ENCODE measurements at places on chromosomes 16 and 17. TPM values are rescaled to one million over a fixed set of nuclear protein-coding genes. Genes with fewer than 3 reads are reported as not detected.

DNA sequence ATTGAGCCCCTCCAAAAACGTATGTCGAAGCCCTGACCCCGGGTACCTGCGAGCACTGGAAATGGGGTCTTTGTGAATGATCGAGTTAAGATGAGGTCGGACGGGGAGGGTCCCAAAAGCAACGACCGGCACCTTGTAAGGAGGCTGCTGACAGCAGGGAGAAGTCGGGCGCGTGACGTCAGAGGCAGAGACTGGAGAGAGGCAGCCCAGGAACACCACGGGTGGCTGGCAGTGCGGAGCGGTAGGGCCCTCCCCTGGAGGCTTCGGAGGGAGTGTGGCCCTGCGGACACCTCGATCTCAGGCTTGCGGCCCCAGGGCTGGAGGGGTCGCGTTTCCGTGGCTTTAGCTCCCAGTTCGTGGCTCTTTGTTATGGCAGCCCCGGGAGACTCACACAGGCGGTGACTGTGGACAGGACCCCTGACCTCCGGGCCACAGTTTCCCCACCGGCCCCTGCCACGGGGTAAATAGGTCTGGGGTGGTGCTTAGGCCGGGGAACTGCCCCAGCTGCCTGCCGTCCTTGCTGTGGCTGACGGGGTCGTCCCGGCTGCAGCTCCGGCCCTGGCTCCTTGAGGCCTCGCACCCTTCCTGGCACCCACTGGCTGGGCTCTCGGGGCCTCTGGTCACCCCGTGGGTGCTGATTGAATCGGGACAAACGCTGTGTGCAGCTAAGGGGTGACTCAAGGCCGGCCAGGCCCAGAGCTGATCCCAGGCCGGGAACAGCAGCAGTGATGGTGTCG lies 10.6 kb upstream of the SSTR5 start:
- DNase-seq = no peak

GRCh38 chr17:32283745-32284201 lies 18.1 kb downstream of the RHBDL3 start:
- DNase-seq = no peak

DNA sequence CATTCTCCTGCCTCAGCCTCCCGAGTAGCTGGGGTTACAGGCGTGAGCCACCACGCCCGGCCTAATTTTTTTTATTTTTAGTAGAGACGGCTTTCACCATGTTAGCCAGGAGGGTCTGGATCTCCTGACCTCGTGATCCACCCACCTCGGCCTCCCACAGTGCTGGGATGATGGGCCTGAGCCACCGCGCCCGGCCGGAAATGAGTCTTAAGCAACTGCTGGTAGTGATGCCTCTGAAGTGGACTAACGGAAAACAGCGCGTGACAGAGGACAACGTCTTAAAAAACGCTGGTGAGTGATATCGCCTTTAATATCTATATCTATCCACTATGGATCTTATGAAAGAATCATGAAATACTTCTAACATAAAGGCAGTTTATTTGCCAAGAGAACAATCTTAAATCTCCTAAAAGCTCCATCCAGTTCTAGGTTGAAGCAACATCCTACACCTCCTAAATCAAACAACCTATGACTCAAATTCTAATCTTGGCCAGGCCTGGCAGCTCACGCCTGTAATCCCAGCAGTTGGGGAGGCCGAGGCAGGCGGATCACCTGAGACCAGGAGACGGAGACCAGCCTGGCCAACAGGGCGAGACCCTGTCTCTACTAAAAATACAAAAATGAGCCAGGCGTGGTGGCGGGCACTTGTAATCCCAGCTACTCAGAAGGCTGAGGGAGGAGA lies 69.8 kb downstream of the NXN start:
- no peak for DNase-seq

DNA sequence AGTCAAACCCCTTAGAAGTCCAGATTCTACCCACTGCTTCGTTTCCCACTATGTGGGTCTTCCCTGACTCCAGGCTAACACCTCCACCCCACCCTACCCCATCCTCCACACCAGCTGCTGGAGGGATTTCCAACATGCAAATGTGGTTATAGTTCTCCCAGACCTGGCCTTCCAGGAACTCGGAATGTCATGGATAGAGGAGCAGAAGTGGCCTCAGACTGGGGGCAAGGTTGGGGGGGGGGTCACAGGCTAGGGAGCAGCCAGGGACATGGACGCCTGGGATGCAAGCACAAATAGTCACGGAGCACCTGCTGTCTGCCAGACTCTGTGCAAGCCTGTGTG lies 2.0 kb downstream of the CAMKK1 start:
- DNase-seq = no peak

DNA sequence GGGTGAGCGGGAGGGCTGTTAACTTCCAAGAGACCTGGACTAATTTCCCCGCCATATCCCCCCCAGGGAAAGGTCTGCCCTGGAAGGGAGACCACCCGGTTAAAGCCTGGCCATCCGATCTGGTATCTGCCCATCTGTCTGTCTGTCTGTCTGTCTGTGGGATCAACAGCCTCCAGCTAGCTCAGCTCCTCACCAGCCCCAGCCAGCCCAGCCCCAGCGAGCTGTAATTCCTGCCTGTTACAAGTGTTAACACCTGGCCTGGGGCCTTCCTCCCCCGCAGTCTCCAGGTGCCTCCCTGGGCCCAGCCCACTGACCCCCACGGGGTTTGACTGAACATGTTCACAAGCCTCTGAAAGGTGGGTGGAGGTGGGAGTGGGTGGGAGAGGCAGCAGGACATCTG lies 4.0 kb downstream of the WNT3 start:
- no peak for DNase-seq

GRCh38 chr16:85567935-85568334 lies 45.2 kb upstream of the GSE1 start:
- no peak for DNase-seq

GRCh38 chr16:51490866-51491265 lies 339.8 kb upstream of the SALL1 start:
- DNase-seq = no peak

- no peak for DNase-seq
Observed at GRCh38 chr17:14843086-14843795, 421.9 kb downstream of the PMP22 start.

GRCh38 chr16:75225678-75226515 lies 7.1 kb downstream of the CTRB1 start:
- no peak for DNase-seq

GRCh38 chr16:76985392-76986045 lies 205.5 kb upstream of the MON1B start:
- DNase-seq = no peak

DNA sequence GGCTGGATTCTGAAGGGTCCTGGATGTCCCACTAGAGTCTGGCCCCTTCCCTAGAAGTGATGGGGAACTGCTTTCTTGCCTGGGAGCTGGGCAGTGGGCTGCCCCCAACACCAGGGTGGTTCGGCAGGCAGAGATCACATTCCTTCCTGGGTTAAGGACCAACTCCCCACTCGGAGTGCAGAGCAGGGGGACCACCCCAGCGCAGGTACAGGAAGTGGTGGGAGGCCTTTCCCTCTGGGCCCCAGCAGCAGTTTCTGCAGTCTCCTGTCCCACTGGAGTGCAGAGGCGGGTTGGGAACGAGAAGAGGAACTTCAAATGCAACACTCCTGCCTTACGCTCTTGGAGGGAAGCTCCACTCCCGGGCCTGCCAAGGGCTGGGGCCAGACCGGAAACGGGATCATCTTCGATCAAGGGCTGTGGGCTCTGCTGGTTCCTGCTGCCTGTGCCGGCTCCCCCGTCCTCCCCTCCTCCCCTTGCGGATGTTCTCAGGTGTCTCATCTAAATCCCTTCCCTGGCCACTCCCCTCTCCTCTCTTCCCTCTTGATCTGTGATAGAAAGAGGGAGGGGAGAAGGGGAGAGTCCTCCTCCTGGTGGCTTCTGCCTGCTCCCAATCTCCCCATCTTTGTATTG lies 9.0 kb upstream of the NGFR start:
- no peak for DNase-seq

- no peak for DNase-seq
Observed at GRCh38 chr16:48269011-48269410, 21.7 kb upstream of the ABCC11 start.

DNA sequence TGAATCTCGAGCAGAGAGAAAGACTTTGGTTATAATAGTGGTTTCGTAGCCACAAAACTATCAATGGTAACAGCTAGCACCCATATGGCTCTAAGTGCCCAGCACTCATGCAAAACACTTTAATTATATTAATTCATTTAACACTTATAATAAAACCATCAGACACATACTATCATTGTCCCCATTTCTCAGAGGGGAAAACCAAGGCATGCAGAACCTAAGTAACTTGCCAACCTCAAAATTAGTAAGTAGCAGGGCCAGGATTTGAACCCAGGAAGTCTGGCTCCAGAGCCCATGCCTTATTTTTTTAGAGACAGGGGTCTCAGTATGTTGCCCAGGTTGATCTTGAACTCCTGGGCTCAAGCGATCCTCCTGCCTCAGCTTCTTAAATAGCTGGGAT lies 145.6 kb upstream of the HS3ST2 start:
- no peak for DNase-seq

- DNase-seq = no peak
Observed at GRCh38 chr16:29312835-29313558, 93.5 kb downstream of the NPIPB11 start.

DNA sequence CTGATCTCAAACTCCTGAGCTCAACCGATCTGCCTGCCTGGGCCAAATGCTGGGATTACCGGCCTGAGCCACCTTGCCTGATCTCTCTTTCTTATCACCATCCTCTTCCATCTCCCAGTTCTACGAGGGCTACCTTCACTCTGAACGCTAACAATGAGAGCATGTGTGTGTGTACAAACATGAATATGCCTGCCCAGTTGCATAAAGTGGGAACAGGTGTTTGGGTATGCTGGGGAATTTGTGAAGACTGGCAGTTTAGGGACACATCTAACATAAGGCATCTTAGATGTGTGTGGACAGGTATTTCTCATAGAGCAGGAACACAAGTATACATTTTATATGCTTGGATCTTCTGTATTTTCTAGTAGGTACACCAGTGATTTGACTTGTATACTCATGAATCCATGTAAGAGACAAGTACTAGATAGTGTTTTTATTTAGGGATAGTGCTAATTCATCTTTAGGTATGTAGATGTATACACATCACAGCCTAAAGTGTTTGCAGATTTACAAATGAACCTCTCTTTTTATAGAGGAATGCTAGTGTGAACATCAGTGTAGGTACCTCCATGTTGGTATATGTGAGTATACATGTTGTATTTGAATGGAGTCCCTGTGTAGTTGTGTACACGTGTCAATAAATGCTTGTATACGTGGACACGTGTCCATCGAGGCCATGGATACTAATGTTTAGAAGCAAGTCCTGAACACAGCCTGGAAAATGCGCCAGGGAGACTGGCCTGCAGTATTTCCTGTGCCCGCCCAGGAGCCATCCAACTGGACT lies 1.2 kb upstream of the DLX4 start:
- no peak for DNase-seq

DNA sequence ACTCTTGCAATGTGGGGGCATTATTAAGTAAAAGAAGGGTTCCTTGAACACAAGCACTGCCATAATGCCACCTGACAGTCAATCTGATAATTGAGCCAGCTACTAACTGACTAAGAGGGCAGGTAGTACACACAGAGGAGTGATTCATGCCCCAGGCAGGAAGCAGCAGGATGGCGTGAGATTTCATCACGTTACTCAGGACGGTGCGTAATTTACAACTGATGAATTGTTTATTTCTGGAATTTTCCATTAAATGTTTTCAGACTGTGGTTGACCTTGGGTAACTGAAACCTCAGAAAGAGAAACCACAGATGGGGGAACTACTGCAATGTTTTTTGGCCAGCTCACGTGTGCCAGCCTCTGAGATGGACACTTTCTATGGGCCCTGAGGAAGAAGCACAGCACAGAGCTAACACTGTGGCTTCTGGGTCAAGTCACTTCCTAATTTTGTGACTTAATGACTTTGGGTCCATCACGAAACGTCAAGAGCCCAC lies 46.7 kb downstream of the C17orf67 start:
- peak; percentile 93 for DNase-seq

- no peak for DNase-seq
Observed at GRCh38 chr16:53266156-53266555, 168.1 kb upstream of the RBL2 start.

DNA sequence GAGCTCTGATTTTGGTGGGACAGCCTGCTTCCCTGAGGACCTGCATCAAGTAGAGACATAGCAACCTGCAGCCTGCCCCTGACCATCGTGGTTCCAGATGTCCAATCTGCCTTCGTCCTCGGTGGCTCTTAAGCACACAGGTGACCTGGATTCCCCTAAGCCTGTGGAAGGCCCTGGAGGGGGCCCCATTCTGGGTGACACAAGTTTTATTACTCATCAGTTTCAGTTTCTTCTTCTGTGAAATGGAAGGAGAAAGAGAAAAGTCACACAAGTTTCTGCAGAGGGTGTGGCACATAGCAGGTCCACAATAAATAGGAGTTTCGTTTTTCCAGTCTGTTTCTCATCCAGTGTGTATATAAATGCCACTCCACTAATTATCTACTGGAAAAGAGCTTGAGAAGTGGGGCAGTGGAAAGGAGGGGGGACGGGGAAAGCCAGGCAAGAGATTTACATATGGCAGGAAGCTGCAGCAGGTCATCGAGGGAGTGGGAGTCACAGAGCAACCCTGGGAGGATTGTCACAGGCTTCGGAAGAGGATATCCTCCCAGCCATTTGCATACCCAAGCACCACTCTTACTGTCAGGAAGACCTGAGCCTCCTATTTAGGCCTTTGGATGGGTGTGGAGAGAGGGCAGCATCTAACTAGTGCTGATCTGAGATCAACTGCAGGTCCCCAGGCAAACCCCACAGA lies 10.0 kb upstream of the NOS2 start:
- DNase-seq = no peak

DNA sequence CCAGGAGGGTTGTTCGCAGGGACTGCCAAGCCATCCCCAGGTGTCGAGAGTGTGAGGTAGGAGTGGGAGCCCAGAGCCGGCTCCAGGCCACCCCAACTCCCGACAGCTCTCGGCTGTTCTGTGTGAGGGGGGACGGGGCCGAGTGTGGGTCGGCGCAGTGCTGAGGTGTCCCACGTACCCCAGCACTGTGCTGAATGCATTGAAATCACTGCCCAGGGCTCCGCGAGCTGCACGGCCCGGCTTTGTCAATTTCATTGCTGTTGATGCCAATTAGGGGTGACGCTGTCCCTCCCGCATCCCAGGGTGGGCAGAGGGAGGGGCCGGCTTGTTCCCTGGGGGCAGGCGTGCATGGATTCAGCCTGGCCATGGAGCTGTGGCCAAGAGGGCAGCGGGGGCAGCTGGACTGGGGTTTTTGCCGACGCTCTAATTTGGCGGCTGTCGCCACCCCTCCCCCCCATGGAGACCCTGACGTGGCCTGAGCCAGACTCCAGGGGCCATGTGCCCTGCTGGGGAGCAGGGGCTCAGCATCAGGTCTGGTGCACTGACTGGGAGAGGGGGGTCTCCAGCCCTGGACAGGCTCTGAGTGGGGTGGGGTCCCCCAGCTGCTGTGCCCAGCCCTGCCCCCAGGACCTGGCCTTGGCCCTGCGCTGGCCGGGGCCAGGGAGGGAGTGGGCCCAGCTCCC lies 14.3 kb downstream of the CENPX start:
- no peak for DNase-seq

- DNase-seq = no peak
Observed at GRCh38 chr17:34617398-34617797, 38.0 kb downstream of the TMEM132E start.

Gene EPX
- not detected for total RNA-seq

Gene HSPB9
- not detected for total RNA-seq

Gene INCA1
- 0.33 TPM for total RNA-seq

Gene ETV4
- total RNA-seq = 0.51 TPM

Gene KRT31
- not detected for total RNA-seq

Gene KRT27
- total RNA-seq = not detected

Gene TP53TG3B
- total RNA-seq = not detected

Gene KRT16
- total RNA-seq = not detected
